ENCODE measurements at places on chromosomes 3 and 15. TPM values are rescaled to one million over a fixed set of nuclear protein-coding genes. Genes with fewer than 3 reads are reported as not detected.

Gene SCAMP2
- polyA plus RNA-seq, result 40.2 TPM

DNA sequence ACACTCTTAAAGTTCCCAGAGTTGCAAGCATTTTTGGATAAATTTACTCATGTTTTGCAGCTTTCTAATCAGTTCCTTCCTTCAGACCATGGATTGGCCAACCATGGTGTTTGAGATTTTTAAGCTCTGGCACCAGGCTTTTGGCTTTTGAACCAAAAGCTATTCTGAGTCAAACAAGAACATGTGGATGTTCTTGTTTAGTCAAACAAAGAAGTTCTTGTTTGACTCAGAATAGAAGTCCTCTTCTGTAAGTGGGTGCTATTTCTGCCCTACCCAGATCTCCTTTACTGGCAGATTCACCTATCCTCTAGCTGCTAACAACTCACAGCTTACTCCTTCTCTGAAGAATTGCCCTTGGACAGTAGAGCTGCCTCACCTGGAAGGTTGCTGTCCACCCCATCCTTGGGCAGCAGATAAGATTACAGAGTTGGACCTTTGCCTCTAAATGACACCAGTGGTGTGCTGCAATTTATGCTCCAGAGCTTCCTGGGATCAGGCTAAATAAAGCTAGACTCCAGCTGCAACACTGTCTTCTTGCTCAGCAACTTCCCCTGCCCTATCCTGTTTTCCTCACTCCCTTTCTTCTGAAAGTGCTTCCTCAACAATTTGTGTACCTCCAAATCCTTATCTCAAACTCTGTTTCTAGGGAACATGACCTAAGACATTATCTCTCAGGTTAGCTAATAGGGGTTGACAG lies 65.6 kb downstream of the COL6A6 start:
- no peak for DNase-seq

- DNase-seq, result no peak
These were observed 336.2 kb downstream of the EPHB1 start for GRCh38 chr3:135131290-135131689.

DNA sequence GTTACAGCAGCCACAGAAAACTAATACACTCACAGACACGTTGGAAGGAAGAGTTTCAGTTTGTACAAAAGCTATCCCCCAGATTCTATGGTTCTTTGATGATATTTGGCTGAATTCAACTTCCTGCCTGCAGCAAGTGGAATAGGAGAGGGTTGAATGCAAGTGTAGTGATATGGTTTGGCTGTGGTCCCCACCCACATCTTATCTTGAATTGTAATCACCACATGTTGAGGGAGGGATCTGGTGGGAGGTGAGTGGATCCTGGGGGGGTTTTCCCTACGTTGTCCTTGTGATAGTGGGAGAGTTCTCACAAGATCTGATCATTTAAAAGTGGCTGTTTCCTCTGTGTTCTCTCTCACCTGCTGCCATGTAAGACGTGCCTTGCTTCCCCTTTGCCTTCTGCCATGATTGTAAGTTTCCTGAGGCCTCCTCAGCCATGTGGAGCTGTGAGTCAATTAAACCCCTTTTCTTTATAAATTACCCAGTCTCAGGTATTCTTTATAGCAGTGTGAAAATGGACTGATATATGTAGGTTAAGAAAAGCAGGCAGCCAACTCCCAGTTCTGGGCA lies 29.8 kb downstream of the NMNAT3 start:
- no peak for DNase-seq

- DNase-seq, result no peak
These were observed 13.0 kb upstream of the MYO5C start for GRCh38 chr15:52308446-52309153.

- no peak for DNase-seq
These were observed 9.7 kb downstream of the GP9 start for GRCh38 chr3:129070086-129070885.

- no peak for DNase-seq
These were observed 35.3 kb upstream of the KY start for GRCh38 chr3:134685929-134686802.

DNA sequence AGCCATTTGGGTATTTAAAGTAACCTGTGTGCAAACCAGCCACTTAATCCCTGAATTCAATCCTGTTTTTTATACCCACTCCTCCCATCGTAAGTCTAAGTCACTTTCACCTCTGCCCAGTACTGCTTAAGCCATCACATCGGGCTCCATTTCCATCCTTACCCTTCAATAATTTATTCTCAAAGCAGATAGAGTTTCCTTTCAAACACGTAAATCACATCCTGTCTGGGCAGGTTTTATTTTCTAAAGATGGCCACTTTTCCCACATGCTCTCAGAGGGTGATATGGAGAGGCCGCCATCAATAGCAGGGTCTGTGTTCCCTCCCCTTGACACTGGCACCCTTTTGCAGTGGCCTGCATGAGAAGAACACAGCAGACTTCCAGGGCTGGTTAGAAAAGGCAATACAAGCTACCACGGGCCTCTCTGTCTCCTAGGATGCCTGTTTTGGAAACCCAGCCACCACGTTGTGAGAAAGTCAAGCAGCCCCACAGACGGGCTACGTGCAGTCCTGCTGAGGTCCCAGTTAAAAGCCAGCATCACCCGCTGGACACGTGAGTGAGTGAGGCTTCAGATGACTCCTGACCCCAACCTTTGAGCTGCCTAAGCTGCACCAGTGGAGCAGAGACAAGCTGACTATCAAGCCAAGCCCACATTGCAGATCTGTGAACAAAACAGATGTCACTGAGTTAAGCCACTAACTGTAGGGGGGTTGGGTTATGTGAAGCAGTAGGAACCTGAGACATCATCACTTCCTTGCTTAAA lies 241.8 kb upstream of the SLCO3A1 start:
- no peak for DNase-seq

DNA sequence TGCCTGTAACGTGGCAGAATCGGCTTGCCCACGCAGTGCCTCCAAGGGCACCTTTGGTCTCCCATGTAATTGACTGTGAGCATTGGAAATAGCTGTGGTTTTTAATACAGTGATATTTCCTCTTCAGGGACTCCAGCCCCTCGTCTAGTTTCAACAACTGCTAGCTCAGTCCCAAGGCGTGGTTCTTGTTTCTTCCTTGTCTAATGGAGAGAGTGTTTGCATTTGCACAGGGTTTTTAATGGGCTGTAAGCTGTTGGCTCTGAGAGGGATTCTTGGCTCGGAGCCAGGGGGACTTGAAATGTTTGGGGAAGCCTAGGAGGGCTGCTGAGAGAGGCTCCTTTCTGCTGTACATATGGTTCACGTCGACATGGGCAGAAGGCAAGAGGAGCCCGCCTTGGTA lies 86.2 kb downstream of the THSD4 start:
- DNase-seq, result no peak

DNA sequence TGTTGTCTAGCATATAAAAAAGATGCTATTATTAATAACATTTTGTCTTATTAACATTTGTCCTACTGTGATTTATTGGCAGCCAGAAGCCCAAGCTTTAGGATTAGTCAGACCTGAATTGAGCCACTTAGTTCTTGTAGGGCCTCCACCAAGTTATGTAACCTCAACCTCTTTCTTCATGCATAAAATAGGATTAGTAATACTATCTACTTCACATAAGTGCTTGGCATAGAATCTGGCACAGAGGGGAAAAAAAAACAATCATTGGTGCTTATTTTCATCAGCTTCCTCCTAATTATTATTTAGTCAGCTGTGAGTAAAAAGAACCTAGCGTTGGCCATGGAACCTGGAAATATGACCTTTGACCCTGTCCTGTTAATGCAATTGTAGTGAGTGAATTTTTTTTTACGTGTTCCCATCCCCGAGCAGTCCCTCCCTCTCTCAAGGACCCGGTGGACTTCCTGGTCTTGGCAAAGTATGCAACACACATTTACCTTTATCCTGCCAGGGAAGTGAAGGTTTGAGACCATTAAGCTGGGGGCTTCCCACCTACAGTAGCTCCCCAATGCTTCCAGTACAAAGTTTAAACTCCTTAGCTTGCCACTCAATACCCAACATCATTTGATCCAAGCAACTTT lies 136.8 kb downstream of the FHIT start:
- DNase-seq, result no peak

DNA sequence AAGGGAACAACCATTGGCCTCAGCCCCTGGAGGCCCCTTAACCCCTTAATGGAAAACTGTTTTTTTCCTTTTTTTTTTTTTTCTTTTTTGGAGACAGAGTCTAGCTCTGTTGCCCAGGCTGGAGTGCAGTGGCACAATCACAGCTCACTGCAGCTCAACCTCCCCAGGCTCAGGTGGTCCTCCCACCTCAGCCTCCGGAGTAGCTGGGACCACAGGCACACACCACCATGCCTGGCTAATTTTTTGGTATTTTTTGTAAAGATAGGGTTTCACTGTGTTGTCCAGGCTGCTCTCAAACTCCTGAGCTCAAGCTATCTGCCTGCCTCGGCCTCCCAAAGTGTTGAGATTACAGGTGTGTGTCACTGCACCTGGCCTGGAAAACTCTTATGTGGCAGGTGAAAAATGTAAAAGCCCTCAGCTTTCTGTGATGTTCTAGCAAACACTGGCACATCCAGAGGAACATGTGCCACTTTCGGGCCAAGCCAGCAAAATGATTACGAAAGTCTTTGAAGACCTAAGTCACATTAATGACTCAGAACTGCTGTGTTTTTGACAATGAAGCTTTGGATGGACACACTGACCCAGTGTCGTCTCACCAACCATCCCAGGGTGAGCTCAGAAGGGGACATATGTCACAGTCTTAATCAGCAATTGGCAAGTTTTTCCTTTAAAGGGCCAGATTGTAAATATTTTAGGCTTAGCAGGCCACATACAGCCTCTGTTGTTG lies 189.3 kb upstream of the TPM1 start:
- no peak for DNase-seq

- DNase-seq, result no peak
These were observed 80.3 kb downstream of the PEX5L start for GRCh38 chr3:179956416-179956830.

GRCh38 chr15:67508407-67508806 lies 12.5 kb upstream of the C15orf61 start:
- DNase-seq, result no peak

Gene PLA2G4D
- not detected for polyA plus RNA-seq

DNA sequence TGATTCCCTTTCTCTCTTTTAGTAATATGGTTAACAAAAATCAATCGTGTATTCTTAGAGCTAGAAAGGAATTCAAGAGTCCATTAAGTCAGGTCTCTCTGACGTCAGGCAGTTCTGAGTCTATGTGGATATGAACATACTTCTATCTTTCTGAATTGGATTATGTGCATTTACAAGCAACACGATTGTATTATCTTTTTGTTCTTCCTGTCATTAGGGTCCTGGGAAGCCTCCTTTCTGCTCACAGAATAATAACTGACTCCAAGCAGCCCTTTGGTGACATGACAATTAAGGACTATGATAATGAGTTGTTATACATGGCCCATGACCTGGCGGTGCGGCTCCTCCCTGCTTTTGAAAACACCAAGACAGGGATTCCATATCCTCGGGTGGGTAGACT lies 14.0 kb downstream of the EDEM1 start:
- no peak for DNase-seq

DNA sequence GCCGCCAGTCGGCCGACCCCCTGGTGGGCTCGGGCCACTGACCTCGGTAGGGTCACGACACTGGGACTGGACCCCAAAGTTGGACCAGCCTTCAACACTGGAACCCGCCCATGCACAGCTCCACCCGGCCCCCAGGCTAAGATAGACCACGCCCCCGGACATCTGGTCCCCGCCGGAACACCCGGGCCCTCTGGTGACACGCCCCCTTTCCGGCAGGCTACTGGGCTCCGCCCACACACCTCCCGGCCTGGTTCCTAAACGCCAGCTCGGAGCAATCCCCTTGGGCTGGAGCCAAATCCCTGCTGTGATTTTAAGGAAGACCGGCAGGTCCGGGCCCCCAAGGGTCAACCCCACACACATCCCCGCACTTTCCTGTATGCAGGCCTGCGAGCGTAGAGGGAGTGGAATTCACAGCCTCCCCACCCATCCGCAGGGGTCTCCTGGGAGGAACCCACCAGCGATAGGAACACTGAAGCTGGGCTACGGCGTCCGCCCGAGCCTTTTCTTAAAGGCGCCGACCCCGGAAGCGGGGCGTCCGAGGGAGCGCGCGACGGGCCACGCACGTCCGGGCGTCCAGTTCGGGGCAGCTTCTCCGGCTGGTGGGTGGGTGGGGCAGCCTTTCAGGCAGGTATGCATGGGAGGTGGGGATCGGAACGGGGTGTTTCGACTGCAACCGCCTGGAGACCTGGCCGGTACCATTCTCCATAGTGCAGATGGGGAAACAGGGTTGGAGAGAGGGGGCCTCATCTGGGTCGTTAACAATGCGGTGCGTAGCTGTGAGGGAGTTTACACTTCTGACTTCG lies at the start of gene HEMK1:
HEMK1 (plus strand) TSS at position 576 of the 803 bp plus-strand sequence. CDS start 1,583 bp downstream, outside the sequence.
- DNase-seq, result peak; percentile 99

DNA sequence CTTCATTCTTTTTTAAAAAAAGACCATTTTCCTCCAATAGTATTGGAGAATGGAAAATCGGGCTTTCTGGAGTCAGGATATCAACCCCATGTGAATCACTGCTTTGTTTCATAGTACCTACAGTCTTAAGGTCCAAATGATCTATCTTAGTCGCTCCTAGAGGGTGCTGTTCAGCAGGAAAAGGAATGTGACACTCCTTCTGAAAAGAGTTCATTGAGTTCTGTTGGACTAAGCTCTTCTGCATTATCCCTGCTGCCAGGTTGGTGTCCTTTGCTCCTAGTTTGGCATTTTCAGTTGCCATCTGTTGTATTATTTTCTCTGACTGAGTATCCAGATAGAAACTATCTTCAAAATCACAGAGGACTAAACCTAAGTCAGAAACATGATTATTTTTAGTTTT lies 57.2 kb downstream of the POLQ start:
- DNase-seq, result no peak

DNA sequence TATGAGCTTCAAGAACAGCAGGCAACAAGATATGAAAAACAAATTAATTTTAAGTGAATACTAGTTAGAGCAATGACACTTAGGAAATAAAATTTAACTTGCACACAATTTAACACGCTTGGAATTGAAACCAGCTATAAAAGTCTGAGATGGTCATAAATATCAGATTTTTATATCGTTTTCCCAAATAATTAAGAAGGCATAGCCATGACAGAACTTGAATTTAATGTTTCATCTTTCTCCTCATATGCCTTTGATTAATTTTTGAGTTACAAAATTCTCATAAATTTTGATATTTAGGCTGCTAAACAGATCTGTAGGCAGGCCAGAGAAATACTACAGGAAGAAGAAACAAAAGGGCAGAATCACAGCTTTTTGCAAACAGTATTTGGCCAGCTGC lies 38.5 kb downstream of the CD200R1L start:
- DNase-seq, result no peak

All from psoas muscle (tissue), 8 donors.